NCI-H226 (cell line): ENCODE measurements at places on chromosomes 7 and 10.

DNA sequence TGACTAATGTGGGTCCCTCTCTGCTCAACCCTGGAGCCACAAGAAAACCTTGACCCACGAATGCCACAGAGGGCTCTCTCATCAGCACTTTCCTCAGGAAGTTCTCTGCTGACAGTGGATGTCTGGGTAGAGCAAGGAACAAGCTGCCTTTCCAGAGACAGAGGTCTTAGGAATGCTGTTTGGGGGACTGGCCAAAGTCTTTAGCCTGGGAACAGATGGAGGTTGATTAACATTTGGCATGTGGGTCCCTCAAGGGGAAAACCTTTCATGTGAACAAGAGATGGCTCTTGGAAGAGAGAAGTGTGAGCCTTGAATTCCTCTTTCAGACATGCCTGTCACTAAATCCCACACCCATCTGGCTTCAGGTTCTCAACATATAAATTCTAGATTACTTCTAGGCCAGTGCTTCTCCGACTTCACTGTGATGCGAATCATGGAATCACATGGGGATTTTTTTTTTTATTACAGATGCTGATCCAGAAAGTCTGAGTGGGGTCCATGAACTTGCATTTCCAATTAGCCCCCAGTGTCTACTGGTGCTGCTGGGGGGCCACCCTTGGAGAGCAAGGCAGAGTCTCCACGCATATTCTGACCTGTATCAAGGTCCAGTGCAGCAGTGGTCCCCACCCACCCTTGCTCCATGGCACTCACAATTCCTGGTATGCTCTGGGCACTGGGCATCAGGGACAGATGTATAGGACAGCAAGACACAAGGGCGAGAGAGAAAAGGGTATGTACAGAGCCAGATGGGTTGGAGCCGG is 360.4 kb downstream of the CXCL12 start:
- DNase-seq: no peak

GRCh38 chr7:154202002-154202401 is 149.8 kb downstream of the DPP6 start:
- DNase-seq: no peak

- peak; percentile 10 for DNase-seq
Measured at GRCh38 chr10:87925570-87925969, 62.1 kb downstream of the PTEN start.

GRCh38 chr7:2970307-2970664 is 73.4 kb downstream of the CARD11 start:
- DNase-seq: no peak

DNA sequence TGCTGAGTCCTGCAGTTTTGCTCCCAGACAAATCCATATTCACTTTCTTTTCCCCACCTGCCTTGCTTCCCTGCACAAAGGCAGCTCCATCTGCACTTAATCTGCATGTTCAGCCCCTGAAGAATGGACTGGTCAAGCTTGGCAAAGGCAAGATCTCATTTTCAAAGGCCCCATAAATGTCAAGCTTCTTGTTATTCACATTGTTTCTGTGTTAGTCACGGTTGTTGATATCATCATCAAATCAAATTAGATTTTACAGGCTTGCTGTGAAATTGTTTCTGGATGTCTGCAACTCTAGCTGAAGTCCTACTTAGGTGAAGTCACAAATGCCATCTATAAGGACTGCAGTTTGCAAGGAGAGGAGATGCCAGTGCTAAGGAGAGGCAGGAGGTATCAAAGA is 91.0 kb downstream of the GPAM start:
- no peak for DNase-seq

DNA sequence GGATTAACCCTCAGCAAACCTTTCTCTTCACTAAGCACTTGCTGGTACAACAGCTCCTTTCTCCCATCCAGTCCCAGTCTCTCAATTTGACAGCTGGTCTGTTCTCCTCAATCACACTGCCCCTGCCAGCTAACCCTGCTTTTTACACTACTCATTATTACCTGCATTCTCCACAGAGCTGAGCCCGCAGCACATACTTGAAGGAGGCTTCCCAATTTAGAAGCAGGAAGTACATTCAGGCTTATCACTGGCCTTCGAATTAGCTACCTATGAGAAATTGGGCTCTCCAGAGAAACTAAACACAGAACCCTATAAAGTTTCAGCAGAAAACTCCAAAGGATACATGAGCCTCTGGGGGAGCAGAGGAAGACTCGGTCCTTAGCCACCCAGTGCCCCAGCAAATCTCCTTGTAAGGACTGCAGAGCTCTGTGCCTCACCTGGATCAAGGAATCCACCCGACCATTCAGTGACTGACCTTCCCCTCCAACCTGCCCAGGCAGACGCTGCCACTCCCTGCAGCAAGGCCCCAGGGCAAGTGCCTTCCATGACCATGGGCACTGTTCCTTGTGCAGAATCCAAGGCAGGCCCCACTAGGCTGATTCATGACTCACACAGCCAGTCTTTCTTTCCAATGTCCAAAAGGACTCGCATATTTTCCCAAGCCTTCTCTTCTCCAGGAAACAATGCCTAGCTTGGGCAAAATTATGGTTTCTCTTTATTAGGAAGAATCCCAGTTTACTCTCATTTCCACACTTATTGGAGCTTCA is 68.0 kb downstream of the VOPP1 start:
- DNase-seq: peak; percentile 33

GRCh38 chr7:143352531-143353002 is 9.9 kb downstream of the FAM131B start:
- DNase-seq: no peak

DNA sequence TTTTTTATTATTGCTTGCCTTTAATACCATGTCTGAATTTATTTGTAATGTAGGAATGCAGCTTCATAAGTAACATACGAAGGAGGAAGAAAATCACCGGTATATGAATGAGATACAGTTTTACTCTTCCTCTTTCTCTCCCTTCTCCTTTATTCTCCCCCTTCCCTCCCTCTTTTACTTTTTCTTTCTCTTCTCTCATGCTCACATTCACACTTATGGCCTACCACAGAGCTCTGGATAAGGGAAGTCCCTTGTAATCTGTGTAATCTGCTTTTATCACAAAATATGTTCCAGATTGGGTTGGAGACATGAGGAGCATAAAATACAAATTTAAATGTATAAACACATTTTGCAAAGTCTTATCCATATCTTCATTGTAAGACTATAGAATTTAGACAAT is 59.4 kb downstream of the MDFIC start:
- no peak for DNase-seq

DNA sequence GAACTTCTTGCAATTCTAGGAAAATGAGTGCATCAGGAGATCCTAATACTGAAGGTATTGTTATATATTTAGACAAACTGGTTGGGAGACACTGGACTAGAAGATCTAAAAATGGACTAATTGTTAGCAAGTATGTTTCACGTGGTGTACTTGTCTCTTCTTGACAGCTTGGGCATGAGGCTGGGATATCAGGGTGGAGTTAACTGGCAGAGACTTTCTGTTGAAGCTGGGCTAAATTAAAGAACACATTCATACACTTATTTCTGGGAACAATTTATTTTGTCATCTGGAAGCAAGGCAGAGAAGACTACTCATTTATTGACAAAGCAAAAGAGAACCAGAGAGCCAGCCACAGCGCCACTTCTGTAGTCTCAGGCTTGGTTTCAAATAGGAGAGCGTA is 25.9 kb downstream of the TYW1 start:
- DNase-seq: no peak

DNA sequence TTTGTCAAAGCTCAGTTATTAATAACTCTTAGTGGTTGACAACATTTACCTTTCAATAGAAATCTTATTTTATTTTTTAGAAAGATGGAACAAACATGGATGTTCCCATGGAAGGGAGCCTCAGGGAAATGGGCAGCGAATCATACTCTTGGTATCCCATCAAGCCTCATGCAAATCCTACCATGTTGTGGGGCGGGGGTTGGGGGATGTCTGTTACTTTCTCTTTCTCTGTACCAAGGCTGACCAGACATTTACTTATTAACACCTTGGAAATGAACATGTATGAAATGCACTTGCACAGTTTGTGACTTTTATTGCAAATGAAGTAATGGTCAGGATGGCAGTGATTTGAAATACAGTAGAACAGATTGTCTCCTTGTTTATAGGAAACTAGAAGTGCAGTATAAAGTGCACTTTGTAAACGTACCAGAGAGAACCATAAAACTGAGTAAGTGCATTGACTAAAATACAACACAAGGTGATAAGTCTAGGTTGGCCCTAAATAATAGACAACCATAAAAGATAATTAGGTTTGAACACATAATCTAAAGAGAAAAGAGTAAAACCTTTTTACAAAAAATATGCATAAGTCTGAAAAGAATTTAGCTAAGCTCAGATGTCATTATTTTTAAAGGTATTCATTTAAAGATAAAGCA is 32.4 kb downstream of the SEMA3D start:
- no peak for DNase-seq

DNA sequence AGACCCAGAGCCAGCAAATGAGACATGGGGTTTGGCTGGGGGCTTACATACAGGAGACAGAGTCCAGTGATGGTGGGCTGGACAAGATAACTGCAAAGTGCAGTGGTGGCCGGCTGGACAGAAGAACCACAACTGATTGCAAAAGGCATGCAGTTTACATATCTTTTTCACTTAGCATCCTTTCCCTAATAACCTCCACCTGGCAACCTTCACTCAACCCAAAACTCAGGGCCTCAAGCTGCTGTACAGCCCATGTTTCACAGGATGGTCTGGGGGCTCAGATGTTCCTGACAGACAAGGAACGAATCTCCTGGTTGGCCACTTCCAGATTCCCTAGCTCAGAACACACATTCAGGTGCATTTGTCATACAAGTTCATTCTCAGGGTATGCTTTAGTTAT is 7.8 kb upstream of the PDCD4 start:
- DNase-seq: no peak

DNA sequence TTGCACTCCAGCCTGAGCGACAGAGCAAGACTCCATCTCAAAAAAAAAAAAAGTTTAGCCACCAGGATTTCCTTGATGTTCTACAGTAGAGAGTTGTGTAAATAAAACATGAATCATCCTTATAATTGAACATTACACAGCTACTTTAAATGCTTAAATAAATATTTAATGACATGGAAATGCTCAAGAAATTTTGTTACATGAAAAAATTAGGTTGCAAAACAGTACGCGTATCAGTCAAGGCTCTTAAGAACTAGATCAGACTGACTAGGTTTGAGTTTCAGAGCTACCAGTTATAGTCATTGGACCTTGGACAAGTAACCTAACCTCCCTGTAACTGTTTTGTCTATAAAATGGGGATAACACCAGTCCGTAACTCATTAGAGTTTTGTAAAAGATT is 38.7 kb upstream of the GSAP start:
- DNase-seq: no peak

GRCh38 chr7:16594676-16595075 is 50.9 kb downstream of the ANKMY2 start:
- DNase-seq: no peak

GRCh38 chr7:142910031-142910433 is 23.5 kb downstream of the TRPV5 start:
- DNase-seq: peak; percentile 42

DNA sequence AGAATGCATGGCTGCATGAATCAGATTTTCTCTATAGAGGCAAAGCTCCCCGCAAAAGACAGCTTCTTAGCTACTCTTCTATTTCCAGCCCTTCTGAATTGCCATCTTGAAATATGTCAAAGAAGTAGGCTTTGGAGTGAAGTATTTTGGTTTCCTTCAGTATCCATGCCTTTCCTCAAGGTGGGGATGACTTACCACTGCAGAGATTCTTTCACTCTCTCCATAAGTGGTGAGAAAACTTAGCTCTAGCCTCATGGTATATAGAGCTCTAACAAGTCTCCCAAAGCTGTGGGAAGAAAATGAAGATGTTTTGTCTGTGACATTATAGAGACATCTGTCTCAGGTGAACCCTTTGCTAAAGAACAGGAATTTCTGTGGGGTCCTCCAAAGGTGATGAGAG is 89.6 kb upstream of the ITGB1 start:
- DNase-seq: no peak

- no peak for DNase-seq
Measured at GRCh38 chr7:155299535-155300202, 2.0 kb downstream of the INSIG1 start.

DNA sequence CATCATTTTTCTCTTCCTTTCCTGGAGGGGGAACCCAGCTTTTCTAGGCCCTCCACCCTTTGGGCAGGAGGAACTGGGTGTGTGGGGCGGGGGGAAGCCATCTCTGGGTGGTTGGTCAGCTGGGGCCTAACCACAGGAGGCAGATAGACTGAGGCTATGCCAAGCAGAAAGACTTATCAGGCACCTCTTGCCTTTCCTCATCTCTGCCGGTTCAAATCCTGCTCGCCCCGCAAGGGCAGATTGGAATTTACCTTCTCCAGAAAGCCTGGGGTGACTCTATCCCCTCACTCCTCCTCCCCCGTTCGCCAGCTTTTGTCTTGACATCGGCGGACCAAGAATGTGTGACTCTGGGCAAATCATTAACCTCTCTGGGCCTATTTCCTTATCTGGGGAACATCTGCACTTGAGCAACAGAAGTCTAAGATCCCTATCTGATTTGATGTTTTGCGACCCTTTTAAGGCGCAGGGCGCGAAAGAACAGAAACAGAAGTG is 584 bp upstream of the GARS1 start:
- DNase-seq: peak; percentile 37

- no peak for DNase-seq
Measured at GRCh38 chr7:30464231-30464671, 14.3 kb downstream of the NOD1 start.

- no peak for DNase-seq
Measured at GRCh38 chr10:4984223-4984622, 19.4 kb downstream of the AKR1C2 start.

- DNase-seq: no peak
Measured at GRCh38 chr10:3892440-3893425, 107.7 kb upstream of the KLF6 start.

DNA sequence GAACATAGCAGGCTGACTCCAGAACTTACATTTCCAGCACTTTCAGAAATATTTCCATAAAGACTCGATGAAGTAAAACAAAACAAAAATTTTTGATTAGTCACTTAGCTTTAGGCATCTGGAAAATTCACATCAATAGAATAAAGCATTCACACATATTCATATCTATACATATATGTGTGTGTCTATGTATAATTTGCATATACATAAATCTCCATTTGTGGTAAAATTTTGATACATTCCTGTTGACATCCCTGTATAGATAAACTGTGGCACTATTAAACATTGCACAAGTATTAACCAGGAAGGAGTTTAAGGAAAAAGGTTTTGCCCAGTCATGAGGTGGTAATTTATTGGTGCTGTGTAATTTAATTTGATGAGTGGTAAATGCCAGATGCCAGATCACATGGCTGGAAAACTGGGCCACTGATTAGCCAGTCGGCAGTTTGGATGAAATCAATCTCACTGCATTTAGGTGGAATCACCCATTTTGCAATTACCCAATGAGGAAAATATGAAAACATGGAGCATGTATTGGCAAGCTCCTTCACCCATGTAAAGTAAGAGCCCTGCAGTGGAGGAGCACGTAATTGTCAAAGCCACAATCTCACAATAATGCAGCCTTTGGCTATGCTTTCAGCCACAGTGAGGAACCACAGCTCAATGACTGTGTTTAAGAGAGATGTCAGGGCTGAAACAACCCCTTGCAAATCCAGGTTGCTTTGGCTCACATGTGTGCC is 294.6 kb downstream of the RNLS start:
- DNase-seq: no peak

DNA sequence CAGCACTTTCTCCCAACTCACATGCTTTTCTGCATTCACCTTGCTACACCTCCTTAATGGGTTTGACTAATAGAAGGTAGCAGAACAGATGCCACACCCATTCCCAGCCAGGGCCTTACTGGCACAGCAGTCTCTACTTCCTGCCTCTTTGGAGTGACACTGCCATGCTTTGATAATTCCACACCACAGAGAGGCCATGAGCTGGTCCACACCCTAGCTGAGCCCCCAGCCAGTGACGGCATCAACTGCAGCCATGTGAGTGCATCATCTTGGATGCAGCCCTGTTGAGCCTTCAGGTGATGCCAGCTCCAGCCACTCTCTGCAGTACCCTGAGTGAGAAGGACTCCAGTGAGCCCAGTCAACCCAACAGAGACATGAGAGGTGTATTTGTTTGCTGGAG is 27.5 kb upstream of the EZH2 start:
- DNase-seq: no peak
